ENCODE measurements at places on chromosomes 12 and 14.

- no peak for DNase-seq
Observed at GRCh38 chr12:40557980-40558379, 134.3 kb upstream of the CNTN1 start.

GRCh38 chr12:127664901-127665300 lies 602.1 kb upstream of the TMEM132C start:
- no peak for DNase-seq

DNA sequence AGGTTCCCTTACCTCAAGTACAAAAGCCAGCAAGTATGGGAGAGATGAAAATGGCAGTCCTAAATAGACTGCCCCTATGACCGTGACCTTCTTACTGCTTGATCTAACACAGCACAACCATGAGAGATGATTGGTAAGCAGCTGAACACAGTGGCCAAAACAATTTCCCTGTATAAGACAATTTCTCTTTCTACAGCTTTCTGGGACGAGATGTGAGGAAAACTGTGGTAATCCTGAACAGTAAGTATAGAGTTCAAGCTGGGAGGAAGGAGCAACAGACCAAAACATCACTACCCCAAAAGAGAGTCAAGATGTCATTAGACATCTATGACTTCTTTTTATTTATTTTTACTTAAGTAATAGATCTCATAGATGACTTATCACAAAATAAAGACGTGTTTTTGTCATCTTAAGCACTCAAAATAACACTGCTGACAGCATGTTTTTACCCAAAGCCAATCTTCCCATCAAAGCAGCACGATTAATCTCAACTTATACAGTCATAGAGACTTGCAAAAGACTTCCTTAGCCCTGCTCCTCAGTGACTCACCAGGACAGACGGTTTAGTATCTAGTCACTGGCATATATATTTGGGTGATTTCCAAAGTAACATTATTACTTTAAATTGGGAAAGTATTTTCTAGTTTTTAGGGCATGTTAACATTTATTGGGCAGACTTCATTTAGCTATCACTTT lies 3.7 kb downstream of the TMEM52B start:
- DNase-seq = no peak

DNA sequence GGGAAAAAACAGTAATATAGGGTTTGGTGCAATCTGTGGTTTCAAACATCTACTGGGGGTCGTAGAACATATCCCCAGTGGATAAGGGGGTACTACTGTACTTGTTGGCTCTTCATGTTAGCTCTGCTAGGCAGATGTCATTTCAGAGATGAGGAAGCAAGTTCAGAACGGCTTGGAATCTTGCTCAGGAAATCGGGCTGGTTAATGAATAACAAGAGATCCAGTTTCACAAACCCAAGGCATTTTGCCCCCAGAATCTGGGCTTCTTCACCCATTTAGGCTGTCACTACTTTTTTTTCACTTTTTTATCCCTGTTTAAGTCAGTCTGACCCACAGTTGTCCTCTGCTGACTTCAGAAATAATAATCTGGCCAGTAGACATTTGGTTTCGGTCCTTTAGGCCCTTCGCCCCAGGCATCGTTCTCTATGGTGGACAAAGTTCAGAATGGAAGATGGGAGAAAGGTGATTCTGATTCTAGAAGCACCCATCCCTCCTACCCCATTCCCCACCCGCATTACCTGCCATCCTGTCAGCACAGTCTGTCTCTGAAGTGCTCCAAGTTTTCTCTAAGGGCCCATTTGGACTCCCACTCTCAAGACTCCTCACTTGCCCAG lies 4.5 kb downstream of the SUOX start:
- DNase-seq = no peak

DNA sequence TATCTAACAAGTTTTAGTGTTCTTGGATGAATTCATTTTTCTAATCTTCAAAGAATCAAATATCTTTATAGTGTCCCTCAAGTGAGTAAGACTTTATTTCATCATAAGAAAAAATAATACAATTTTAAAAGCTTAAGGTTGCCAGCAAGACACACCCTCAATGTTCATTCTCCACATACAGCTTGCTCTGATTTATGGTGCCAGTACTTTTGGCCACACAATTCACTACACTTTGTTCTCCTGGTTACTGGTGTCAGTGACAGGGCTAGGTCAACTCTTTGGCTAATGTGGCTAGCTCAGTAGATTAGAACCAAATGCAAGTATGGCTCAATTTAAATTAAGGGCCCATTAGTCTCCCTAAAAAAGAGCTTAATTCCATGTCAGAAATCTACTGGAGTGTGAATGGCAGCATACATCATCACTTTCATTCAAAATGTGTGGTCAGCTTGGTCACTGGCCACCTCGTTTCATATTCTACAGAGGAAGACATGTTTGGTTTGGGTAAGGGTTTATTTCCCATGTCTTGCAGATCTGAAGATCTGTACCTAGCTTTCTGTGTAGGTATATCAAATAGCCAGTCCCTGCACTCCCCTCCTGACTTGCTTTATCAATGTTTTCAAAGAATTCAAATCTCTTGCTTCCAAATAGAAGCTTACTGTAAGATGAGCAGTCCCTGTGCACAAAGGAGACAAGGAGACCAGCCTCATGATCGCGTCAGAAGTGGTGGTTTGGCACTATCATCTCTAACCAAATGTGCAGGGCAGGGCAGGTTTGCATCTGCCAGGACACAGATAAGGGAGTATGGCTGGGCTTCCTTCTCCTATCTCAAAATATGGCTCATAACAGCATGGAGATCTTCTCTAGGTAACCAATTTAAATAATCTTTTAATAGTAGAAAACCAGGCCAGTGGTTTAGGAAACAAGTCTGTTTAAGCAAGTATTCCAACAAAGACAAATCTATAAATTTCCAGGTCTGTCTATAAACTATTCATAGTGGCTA lies 31.3 kb downstream of the HECTD4 start:
- DNase-seq = no peak

DNA sequence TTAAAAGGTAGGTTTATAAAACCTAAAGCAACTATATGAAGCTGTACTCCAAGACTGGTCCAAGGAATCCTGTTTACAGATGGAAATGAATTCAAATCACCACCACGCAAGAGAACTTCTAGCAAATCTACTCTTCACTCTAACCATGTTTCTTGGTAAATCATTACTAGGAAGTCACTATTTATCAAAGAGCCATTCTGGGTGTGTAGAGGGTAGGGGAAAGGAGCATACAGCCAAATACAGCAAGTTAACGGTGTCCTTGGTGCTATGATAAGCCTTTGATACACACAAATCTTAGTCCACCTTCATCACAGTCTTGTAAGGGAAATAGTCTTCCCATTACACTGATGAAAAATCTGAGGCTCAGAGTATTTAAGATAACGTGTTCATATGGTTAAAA lies 16.8 kb downstream of the NIN start:
- no peak for DNase-seq

GRCh38 chr14:104146651-104147345 lies 8.4 kb downstream of the KIF26A start:
- no peak for DNase-seq

DNA sequence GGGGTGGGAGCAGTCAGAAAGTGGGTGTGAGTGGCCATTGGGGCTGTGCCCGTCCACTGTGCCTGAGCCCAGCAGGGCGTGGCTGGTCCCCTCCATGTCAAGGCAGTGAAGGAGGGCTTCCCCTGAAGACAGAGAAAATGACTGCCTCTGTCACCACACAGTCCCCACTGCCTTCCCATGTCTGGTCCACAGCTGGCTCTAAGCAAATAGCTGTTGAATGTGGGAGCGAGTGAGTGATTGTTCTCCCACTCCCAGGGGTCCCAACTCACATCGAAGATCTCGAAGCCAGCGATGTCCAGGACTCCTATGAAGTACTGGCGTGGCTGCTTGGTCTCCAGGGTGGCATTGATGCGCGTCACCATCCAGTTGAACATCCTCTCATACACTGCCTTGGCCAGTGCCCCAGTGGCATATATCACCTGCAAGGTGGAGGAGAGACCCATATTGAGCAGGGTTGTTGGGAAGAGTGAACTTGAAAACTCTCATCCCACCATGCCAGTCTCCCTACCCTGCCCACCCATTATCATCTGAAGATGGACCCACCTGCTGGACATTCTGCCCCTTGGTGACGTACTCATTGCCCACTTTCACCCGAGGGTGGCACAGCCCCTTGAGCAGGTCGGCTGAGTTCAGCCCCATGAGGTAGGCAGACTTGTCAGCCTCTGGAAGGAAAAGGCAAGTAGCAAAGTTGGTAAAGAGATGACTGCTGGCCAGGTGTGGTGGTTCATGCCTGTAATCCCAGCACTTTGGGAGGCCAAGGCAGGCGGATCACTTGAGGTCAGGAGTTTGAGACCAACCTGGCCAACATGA lies 6.6 kb downstream of the MYH7 start:
- no peak for DNase-seq

DNA sequence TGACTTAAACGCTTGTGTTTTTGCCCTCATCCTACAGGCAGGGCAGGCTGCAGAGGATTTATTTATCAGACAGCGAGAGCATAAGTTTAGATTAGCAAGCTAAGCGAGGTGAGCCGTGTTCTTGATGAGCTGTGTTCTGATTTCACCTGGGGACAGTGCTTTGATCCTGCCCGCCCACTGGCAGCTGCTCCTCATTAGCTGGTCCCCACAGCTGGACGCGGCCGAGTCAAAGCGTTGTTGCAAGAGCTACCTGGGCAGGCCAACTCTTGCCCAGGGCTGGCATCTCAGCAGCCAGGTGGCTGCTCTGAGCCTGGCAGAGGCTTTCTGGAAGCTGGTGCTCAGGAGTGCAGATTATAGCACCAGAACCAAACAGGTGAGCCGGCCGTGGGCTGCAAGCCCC lies 46.8 kb upstream of the BEGAIN start:
- no peak for DNase-seq

Measured in stimulated activated CD8-positive, alpha-beta memory T cell treated with anti-CD3 and anti-CD28 coated beads, Interleukin-15, amount 100 ng/mL, for 48 hours (primary cell).